RPMI8226 (cell line): ENCODE measurements at places on chromosomes 16 and 17.

GRCh38 chr17:72189768-72190593, 69.2 kb downstream of the SOX9 start:
- no peak for DNase-seq

DNA sequence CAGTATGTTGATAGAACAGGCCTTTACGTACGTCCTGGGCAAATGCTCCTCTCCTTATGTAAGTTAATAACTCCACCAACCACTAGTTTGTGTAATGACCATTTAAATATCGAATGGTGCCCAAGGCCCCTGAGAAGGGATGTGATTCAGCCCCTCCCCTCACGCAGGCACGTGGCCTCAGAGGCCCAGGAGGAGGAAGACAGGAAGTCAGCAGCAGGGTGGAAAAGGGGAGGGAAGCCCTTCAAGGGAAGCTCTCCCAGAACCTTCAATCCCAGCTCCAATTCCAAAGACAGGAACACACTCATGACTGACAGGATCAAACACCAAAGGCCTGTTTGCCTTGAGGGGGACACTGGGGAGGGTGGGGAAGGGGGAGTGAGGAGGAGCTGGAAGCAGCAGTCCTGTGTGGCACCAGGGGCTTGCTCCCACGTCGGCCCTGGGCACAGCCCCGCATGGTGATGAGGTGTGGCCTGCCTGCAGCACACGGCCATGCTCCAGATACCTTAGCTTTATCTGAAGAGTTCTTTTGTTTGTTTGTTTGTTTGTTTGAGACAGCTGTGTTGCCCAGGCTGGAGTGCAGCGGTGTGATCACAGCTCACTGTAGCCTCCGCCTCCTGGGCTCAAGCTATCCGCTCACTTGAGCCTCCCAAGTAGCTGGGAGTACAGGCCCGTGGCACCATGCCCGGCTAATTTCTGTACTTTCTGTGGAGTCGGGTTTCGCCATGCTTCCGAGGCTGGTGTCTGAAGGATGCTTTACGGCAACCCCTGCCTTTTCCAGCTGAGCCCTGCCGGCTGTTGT, 105.0 kb downstream of the ZNF778 start:
- no peak for DNase-seq

- no peak for DNase-seq
These were observed 15.7 kb upstream of the DHX8 start for GRCh38 chr17:43467981-43468581.

DNA sequence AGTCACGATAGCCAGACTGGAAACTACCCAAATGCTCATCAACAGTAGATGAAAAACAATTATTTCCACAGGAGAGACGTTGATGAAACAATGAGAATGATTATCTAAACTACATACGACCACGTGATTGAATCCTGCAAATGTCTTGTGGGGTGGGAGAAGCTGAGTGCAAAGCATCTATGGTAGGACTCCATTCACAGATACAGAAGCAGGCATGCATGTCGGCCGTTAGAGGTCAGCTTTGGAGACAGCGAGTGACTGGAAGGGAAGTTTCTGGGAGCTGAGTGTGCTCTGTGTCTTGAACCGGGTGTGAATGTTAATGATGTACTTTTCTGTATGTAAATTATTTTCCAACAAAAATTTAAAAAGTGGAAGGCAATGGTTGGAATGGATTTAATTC, 71.5 kb upstream of the DNAJA2 start:
- peak; percentile 23 for DNase-seq

DNA sequence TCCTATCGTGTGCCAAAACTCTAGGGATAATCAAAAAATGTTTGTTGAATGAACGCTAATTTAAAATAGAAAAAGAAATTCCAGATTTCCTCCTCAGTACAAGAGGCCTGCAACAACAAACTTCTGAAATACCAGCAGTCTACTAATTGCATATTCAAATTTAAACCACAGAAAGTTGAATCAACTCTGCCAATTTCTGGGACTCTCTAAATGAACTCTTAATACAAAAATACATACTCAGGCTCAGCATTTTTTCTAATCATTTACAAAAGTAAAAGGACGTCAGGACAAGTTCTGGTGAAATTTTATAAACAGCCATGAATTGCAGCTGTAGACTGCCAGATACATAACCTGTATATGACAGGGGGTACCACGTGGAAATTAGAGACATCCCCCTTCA, 49.0 kb downstream of the KANSL1 start:
- DNase-seq, result peak; percentile 15

DNA sequence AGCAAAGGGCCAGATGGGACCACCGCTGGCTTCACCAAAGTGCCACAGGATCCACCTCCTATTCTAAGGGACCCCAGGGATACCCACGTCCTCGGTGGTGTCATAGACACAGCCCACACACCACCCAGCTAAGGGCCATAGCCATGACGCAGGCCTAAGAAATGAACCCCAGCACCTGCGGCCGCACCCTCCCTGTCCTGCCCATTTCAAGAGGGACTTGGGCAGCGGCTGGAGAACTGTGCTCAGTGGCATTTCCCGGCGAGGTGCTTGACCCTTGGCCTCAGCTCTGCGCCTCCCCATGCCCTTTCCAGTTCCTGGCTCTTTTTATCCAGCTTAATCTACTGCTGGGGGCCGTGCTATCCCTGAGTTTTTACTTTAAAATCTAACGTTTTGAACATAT, 27.3 kb downstream of the ZNF778 start:
- DNase-seq, result no peak
